ENCODE measurements at places on chromosomes 16 and 17.

DNA sequence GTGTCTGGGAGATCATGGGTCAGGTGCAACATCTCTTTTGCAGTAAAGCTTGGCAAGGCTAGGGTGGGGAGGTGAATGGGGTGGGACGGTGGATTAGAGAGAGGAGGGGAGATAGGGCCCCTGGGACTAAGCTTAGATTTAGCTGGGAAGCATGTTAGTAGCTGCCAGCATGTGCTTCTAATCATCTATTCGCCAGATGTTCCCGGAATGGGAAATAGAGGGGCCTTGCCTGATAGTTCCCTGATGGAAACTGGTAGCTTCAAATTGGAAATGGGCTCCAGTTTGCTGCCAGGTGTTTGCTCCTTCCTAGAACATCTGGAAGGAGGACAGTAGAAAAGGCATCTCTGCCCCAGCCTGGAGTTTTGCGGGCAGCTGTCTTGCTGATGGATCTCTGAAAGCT lies 176.1 kb downstream of the CCDC182 start:
- no peak for DNase-seq

DNA sequence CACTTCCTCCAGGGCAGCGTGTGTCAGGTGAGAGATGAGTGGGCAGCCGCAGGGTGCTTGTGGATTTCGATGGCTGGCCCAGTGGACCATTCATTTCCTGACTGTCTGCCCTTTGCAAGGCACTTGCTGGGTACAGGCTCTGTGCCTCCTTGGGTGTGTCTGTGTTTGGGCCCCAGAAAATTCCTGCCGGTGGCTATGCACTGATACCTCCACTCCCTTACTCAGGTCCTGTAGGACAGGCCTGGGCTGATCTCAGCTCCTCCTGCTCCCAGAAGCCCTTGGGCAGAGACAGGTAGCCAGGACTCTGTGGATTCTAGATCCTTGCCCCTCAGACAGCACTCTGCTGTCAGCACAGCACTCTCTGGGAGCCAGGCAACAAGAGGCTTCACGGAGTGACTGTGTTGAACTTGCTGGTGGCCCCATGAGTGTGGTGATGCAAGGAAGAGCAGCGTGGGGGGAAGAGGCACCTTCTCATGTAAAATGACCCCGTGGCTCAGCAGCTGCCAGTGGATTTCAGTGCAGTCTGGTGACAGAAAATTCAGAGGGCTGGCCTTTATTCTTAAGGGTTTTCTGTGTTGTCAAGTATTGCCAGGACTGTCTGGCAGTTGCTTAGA lies 29.0 kb downstream of the PGS1 start:
- no peak for DNase-seq

- no peak for DNase-seq
Observed at GRCh38 chr16:13902677-13903076, 17.3 kb upstream of the ERCC4 start.

DNA sequence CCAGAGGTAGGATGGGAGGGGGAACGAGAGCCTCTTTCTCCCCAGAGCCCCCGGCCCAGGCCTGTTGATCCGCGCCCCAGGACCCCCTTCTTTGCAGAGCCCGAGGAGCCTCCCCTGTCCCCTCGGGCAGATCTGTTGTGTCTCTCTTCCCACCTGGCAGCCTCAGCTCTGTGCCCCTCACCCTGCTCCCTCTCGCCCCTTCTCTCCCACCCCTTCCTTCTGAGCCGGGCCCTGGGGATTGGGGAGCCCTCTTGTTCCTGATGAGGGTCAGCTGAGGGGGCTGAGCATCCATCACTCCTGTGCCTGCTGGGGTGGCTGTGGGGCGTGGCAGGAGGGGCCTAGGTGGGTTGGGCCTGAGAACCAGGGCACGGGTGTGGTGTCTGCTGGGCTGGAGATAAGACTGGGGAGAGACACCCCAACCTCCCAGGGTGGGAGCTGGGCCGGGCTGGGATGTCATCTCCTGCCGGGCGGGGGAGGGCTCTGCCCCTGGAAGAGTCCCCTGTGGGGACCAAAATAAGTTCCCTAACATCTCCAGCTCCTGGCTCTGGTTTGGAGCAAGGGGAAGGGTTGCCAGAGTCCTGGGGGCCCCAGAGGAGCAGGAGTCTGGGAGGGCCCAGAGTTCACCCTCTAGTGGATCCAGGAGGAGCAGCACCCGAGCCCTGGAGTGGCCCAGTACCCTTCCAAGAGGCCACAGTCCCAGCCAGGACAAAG lies 65.4 kb downstream of the MRC2 start:
- no peak for DNase-seq

DNA sequence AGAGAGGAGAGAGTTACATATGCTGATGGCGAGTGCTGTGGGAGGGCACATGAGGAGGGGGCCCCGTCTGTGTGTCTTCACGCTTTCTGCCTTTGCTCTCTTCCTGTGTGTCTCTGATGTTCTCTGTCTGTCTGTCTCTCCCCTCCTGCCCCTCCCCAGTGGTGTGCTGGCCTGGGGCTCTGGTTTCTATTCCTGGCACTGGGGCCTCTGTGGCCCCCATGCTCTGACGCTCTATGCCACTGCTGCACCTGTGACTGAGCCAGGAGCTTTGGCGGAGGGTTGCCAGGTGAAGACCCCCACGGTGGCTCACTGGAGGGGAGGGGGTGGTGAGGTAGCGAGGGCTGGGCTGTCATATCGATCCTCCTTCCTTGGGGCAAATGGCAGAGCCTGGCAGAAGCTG lies 24.6 kb upstream of the BRD7 start:
- DNase-seq, result no peak

- no peak for DNase-seq
Observed at GRCh38 chr16:84085773-84086172, 31.0 kb downstream of the MBTPS1 start.

GRCh38 chr16:78770353-78771091 lies 671.1 kb downstream of the WWOX start:
- peak; percentile 86 for DNase-seq
